Stimulated activated CD8-positive, alpha-beta memory T cell treated with anti-CD3 and anti-CD28 coated beads, Interleukin-15, amount 100 ng/mL, for 4 hours (primary cell): ENCODE measurements at places on chromosomes 4 and X.

DNA sequence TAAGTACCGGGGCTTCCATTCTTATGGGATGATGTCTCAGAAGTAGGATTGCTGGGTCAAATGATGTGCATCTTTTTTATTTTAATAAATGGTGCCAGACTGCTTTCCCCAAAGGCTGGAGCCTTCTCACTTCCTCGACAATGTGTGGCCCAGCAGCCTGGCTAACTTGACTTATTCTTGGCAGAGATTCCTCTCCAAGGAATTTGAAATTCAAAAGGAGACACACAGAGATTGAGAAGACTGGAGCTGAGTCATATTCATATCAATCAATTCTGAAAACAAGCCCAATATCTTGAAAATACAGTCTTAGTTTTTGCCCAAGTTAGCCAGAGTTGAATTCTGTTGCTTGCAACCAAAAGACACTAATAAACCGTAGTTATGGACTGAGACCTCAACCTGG lies 10.8 kb upstream of the PJA1 start:
- DNase-seq: no peak

- DNase-seq: no peak
These were observed 144.8 kb upstream of the TTC29 start for GRCh38 chr4:147090486-147090885.

GRCh38 chr4:39036172-39036571 lies 4.0 kb upstream of the TMEM156 start:
- no peak for DNase-seq

DNA sequence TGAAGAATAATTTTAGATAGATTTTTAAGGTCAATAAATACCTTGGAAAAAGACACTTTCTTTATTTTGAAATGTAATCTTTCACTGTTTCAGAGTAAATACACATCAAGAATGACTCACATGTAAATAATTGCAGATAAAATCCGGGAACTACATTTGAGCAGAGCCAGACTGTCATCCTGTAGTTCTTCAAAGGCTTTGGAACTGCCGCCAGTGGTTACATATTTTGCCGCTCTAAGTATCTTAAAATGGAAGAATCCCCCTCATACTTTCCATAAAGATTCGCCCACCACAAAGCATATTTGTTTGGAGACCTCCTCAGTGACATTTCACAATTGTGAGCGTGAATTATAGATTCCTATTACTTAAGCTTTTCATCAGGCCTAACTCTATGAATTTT lies 607.8 kb upstream of the ZFP42 start:
- no peak for DNase-seq

GRCh38 chr4:105620640-105621323 lies 68.4 kb downstream of the ARHGEF38 start:
- DNase-seq: no peak

- no peak for DNase-seq
These were observed 243.2 kb downstream of the SPOCK3 start for GRCh38 chr4:166991006-166991561.

GRCh38 chr4:138239491-138239890 lies 2.7 kb downstream of the SLC7A11 start:
- no peak for DNase-seq

GRCh38 chr4:38311495-38312126 lies 351.4 kb downstream of the PTTG2 start:
- DNase-seq: no peak

DNA sequence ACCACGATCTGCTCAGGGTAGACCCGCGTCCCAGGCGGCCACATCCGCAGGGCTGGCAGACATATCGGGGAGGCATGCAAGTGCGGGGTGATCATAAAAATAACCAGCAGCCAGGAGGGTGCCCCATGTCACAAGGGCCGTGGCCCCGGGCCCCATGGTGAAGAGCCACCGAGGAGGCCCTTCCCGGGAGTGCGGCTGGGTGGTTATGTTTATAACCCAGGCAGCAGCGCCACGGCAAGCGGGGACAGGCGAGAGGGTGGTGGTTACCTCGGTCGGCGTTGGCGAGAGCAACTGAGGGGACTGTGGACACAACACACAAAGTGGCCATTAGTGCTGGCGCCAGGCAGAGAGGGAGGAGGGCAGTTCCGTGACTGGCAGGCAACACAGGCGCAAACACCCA lies 92.7 kb upstream of the AFAP1 start:
- DNase-seq: no peak

- no peak for DNase-seq
These were observed 452.5 kb downstream of the IL15 start for GRCh38 chr4:142088906-142089305.

DNA sequence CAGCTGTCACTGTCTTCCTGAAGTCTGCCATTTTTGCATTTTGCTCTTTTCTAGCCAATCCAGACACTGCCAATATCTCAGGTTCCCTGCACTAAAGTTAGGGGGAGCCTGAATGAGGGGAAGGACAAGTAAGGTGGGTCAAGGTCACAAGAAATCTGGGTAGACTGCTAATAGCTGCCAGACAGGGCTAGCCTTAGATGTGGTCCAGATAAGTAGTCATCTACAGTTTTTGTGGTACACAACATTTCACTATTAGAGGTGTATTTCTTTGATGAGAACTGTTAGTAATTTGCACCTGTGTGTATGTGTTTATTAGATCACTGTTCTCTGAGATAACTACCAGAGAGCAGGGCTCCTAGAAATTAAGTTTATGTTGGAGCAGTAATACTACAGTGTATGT lies 9.4 kb downstream of the LHFPL1 start:
- no peak for DNase-seq

DNA sequence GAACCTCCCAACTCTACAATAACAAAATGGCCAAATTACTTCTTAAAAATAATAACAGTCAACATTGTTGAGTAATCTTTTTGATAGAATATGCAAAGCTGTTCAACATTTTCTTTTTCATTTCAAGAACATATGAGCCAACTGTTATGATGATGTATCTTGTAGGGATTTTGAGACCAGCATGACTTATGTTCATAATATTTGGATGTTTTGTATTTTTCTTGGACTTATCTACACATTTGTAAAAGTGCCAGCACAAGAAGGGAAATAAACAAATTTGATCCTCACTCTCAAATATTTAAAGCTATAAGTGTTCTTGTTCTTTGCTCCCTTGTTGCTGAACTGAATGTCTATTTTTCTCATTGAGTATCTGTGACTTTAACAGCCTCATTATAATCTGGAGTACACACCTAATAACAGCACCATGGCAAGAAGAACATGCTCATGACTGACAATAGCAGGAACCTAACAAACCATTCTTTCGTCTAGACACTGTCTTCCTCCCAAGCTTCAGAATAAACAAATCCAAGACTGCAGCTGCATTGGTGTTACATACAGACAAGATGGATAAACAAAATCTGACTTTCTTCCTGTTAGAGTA lies 1049.7 kb downstream of the FAT4 start:
- no peak for DNase-seq

DNA sequence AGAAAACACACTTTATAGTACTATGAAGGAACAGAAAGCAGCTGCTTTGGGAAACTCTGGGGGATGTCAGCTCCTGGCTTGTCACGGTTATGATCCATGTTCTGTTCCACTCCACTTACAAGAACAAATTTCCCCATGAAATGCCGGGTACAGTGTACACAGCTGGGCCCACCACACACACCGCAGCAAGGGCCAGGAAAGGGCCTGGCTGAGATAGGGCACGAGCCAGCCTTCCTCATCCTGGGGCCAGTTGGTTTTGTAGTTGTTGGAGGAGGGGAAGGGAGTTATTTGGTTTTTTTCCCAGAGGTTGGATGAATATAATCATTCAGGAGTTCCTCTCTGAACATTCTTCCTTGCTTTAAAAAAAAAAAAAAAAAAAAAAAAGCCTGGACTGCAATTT lies 56.8 kb downstream of the SEPSECS start:
- no peak for DNase-seq

- no peak for DNase-seq
These were observed 296.1 kb downstream of the TLL1 start for GRCh38 chr4:166169111-166169510.
